ENCODE measurements at places on chromosomes 7 and 10.

GRCh38 chr10:15324113-15324512 lies 47.0 kb downstream of the FAM171A1 start:
- DNase-seq: no peak

GRCh38 chr10:68877482-68878110 lies 23.5 kb upstream of the DDX50 start:
- no peak for DNase-seq

DNA sequence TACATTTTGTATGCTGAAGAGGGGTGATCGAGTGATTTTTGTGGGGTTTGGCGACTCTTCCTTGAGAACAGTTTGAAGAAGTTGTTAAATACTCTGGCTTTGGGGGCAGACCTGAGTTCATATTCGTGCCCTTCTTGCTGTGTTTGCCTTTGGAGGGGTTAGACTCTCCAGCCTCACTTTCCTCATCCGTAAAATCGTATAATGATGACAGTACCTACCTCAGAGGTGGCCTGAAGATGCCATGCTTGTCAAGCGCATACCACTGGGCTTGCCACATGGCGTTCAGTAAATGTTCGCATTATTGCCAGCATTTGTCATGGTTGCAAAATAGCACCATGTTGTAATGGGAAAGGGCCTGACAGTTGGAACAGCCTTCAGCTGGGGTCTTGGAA lies 1.3 kb downstream of the STK17A start:
- DNase-seq: no peak

DNA sequence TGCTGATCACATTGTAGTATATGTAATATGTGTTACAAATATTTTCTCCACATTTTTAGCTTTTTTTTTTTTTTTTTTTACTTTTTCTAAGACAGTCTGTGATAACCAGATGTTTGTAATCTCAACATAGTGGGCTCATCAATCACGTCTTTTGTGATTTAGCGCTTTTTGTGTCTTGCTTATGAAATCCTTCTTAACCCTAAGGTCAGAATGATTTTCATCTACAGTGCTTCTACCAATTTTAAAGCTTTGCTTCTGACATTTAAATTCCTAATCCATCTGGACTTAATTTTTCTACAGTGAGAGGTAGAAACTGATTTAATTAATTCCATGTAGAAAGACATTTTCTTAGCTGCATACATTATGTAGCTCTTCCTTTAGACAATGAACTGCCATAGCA lies 626.4 kb downstream of the TNS3 start:
- DNase-seq: no peak

GRCh38 chr10:95359466-95359865 lies 68.7 kb upstream of the PDLIM1 start:
- DNase-seq: no peak

- DNase-seq: no peak
These were observed 236.4 kb upstream of the CCDC6 start for GRCh38 chr10:60142736-60143135.

GRCh38 chr7:39379416-39379815 lies 186.8 kb upstream of the YAE1 start:
- DNase-seq: no peak

GRCh38 chr10:34280599-34281374 lies 534.3 kb downstream of the PARD3 start:
- no peak for DNase-seq

GRCh38 chr10:10564081-10564794 lies 453.4 kb upstream of the CELF2 start:
- no peak for DNase-seq

DNA sequence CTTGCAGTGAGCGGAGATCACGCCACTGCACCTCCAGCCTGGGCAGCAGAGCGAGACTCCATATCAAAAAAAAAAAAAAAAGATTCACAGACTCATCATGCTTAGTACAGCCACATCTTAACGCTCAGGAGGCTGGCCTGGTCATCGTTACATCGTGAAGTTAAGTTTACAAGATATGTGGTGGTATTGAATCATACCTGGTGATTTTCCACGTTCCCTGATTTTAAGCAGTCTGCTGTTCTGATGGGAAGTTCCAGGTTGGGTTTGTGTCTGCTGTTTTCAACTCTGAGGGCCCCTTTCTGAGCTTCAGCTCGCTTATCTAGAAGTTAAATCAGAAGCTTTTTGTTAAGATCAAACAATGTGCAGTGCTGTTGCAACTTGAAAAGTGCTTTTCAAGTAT lies 6.9 kb downstream of the PPP2R2D start:
- no peak for DNase-seq

GRCh38 chr7:73622909-73623797 lies 1.2 kb downstream of the MLXIPL start:
- peak; percentile 40 for DNase-seq

DNA sequence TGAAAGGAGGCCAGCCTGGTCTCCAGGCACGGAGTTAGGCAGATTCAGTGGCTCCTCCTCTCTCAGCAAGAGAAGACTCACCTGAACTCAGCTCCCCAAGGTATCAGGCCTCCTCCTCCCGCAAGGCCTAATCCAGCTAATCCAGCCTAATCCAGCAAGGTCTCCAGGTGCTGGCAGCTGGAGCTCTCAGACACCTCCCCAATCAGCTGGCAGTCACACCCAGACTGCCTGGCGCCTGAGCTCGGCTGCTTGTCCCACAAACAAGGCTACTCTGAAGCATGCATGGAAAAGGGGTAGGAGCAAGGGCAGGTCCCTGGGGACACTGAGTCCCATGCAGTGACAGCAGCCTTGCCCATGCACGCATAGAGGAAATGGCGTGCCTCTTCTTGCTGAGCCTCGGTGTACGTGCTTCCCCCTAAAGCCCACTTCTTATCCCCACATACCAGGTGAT lies 3.3 kb upstream of the OPN4 start:
- DNase-seq: no peak

GRCh38 chr10:5594271-5595049 lies 69.7 kb downstream of the CALML3 start:
- DNase-seq: no peak

DNA sequence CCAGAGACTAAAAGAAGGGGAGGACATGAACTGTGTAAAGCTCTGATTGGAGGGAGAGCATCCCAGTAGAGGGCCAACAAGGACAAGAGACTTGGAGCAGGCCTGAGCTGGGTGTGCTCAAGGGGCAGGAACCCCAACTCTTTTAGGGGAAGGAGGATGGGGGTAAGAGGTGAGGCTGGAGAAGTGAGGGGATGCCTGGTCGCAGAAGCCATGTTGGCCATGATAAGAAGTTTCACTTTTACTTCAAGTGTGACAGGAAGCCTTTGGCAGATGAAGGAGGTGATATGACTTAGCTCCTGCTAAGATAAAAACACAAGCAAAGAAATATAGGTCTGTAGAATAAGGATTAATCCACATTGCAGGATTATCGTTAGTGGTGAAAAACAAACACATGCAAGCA lies 208.3 kb downstream of the JAZF1 start:
- DNase-seq: no peak

DNA sequence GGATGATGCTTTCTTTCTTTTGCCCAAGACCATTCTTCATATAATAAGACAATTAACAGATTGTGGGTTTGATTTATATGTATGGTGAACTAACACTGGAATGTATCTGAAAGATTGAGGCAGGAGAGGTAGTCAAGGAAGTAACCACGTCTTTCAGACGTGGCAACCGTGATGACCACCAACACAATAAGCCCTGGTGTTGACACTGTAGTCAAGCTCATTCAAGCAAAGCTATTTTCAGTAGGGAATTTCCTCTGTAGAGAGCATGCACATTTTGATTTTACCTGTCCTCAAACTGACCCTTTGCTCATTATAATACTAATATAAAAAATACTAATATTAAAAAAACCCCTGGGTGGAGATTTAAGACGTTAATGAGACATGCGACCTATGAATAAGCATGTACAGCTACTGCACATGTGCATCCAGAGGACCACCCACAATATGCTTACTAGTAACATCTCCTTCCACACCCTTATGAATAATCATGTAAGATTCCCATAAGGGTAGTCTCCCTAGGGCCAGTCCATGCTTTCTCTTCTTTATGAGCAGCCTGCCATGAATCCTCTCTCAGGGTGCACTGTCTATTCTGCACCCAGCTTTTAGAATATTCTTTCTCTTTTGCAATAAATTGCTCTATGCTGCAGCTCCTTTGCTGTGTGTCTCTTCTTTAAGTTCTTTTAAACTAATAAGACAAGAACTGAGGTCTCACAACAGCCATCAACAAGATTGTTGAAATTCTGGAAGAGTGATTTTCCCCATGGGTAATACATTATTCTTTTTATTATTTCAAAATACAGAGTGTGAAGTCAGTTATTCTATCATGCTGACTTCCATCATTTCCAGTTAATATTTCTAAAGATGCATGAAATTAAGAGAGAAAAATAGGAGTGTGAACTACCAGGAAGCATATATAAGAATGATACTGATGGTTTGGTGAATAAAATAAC lies 151.3 kb upstream of the NPVF start:
- DNase-seq: no peak

GRCh38 chr7:42858570-42858969 lies 53.3 kb downstream of the C7orf25 start:
- no peak for DNase-seq

DNA sequence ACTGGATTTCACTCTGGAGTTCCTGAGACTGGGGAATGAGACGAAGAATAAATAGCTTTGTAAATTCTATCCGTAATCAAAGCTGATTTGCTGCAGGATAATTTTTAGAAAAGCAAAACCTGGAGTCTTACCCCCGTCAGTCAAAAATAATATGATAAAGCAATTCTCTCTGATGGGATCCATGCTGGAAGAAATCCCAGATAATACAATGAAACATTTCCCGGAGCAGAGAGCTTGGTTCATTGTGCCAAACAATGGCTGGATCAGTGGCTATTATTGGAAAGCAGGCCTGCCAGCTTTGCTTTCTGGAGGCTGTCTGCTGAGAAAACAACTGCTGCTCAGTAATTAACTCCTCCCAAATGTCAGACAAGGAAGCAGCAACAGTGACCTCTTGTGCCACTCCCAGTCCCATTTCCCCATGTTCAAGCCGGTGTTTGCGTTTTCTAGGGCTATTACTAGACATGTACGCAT lies 609.4 kb upstream of the PCDH15 start:
- DNase-seq: peak; percentile 90

GRCh38 chr7:26279405-26279804 lies 12.3 kb upstream of the SNX10 start:
- no peak for DNase-seq

GRCh38 chr10:130696870-130697269 lies 560.7 kb downstream of the GLRX3 start:
- no peak for DNase-seq

GRCh38 chr10:89153116-89153515 lies 54.0 kb downstream of the CH25H start:
- no peak for DNase-seq

DNA sequence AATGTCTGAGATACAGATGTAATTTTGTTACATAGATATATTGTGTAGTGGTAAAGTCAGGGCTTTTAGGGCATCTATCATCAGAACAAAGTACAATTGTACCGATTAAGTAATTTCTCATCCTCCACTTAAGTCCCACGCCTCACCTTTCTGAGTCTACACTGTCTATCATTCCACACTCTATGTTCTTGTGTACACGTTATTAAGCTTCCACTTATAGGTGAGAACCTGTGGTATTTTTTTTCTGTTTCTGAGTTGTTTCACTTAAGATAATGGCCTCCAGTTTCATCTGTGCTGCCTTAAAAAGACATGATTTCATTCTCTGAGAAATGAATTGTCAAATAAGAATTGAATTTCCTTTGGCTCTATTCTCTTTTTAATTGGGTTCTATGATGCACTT lies 15.5 kb upstream of the OSBPL3 start:
- DNase-seq: no peak

DNA sequence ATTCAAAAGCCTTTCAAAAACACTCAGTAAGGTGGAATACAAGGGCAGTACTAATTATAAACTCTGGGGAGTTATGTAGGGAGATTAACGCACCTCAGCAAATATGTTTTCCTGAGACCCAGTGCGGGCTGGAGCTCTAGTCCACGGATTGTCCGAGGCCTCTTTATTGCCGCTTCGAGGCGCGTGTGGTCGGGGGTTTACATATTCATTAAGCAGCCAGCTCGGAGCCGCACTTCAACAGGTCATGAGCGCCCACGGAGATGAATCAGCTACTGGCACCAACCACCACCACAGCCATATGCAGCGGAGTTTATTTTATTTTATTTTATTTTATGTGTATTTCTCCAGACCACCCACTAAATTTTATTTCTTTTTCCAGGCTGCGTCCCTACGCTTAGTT lies 195.9 kb upstream of the ADARB2 start:
- DNase-seq: no peak

- no peak for DNase-seq
These were observed 321.7 kb upstream of the LRGUK start for GRCh38 chr7:133805426-133805825.

DNA sequence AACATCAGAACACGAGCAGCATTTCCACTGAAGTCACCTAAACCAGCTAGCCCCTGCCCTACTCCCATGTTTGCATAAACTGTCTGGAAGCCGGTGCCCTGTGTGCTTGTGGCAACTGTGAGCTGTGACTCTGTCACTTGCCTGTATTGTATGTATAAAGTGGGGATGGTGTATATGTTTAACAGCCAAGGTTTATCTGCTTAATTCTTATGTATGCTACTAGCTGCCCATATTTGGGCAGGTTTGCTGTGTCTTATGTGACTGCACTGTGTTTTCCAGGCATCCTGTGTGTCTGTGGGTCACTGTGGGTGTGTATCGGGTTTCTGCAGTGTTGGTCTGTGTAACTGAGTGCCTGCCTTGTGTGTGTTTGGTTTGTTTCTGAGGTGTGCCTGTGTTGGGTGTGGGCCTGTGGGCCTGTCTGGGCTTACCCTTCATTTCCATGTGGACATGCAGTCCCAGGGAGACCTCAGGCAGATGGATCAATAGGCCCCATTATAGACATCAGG lies 9.3 kb downstream of the LBX1 start:
- no peak for DNase-seq

DNA sequence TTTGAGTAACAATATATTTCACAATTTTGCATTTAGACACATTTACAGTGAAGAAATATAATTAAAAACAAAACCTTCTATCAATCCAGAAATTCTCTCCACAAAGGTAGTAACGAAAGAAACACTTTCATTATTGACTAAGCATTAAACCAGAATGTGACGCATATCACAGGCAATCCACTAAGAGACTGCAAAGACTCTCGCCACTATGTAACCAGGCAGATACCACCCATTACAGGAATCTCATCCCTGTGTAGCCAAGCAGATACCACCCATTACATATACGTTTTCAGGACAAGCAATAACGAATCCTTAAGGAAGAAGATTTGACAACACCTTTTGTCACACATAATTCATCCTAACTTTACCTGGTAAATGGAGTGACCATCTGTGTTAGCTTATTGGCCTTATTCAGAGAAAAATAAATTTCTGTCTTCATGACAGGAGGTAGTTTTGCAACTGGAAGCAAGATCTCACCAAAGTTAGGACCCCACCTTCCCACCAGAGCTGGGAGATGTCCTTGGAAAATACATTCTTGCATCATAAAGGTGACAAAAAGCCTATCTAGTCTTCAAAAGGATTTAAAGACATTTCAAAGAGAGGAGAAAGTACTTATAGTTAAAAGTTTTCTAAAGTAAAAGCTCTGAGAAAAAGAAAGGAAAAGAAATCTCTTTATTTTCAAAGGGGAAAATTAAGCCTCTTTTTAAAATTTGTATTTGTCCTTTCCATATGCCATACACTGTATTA lies 30.8 kb downstream of the LRRC17 start:
- no peak for DNase-seq
